ENCODE measurements at places on chromosomes 7 and 10. TPM values are rescaled to one million over a fixed set of nuclear protein-coding genes. Genes with fewer than 3 reads are reported as not detected.

The NPC1L1 gene
- 0.17 TPM for total RNA-seq

The NSUN5 gene
- 22.4 TPM for total RNA-seq

GRCh38 chr10:31867646-31868045, 61.0 kb downstream of the ARHGAP12 start:
- no peak overlapping the region for H3K4me3 ChIP-seq
- no peak for DNase-seq
- no peaks in the 10 kb centered on the region for H3K36me3 ChIP-seq
- H3K27ac ChIP-seq = no peak overlapping the region
- peaks cover 21% of the 10 kb centered on the region for H3K4me1 ChIP-seq

DNA sequence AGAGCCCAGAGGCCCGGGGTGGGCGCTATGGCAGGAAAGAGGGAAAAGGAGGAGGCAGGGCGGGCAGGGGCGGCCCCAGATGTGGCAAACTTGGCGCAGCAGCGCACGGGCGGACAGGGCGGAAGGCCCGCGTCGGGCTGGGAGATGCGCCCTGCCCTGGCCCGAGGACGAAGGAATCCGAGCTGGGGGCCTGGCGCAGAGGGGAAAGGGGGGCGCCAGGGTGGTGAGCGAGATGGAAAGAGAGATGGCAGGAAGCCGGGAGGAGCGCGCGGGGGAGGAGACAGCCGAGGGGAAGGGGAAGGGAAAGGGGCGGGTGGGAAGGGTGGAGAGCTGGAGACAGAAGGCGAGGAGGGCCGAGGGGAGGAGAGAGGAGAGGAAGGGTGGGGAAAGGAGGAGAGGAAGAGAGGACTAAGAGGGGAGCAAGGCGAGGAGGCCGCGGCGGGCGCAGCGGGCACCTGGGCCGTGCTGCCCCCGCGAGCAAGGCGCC, at the start of gene MARVELD1:
TSS of gene MARVELD1 (plus strand) at position 392 of the 487 bp plus-strand sequence. CDS start 147 bp downstream, outside the sequence.
- peaks cover 35% of the 10 kb centered on the region for H3K4me1 ChIP-seq
- DNase-seq = peak; percentile 84
- H3K36me3 ChIP-seq = peaks cover 14% of the 10 kb centered on the region
- H3K27ac ChIP-seq = peak within 1 kb of the TSS; percentile 95

The CRYGN gene
- total RNA-seq = not detected

The RNF32 gene
- 1.9 TPM for total RNA-seq

- peak; percentile 85 for DNase-seq
- no peaks in the 10 kb centered on the region for H3K27me3 ChIP-seq
- H3K36me3 ChIP-seq = no peaks in the 10 kb centered on the region
- peaks cover 8% of the 10 kb centered on the region for H3K4me1 ChIP-seq
- H3K4me3 ChIP-seq = no peak overlapping the region
- no peak overlapping the region for H3K27ac ChIP-seq
These were observed 5.7 kb downstream of the UPK3B start for GRCh38 chr7:76515999-76516443.

DNA sequence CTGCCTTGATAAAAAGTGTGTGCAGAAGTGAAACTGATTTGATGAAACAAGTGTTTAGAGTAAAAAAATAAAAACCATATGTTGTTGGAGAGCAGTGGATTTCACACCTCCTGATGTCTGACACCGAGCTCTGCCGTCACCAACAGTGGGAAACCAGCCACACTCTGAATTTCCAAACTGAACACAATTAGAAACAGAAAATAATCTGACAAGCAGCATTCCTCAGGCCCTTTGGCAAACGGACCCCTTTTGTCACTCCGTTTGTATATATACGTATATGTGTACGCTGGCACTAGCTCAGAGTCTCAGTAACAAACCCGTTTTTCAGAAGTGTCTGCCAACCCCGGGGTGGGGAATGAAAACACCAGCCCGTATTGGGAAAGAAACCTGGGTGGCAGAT, 32.4 kb downstream of the TACC2 start:
- DNase-seq = no peak
- peak overlapping the region; percentile 24 for H3K27ac ChIP-seq
- H3K4me3 ChIP-seq = no peak overlapping the region
- H3K27me3 ChIP-seq = no peaks in the 10 kb centered on the region

The SLC18A3 gene
- not detected for total RNA-seq

The CYP2C19 gene
- not detected for total RNA-seq

The AOAH gene
- total RNA-seq = 20.8 TPM

- H3K4me3 ChIP-seq = no peak overlapping the region
- no peaks in the 10 kb centered on the region for H3K27me3 ChIP-seq
- H3K36me3 ChIP-seq = no peaks in the 10 kb centered on the region
These were observed 198.7 kb downstream of the DGKI start for GRCh38 chr7:137647905-137648565.

GRCh38 chr7:129877146-129877792, 75.5 kb downstream of the UBE2H start:
- H3K4me1 ChIP-seq = peaks cover 28% of the 10 kb centered on the region
- H3K4me3 ChIP-seq = no peak overlapping the region
- H3K36me3 ChIP-seq = peaks cover 7% of the 10 kb centered on the region
- peak overlapping the region; percentile 70 for H3K27ac ChIP-seq
- no peaks in the 10 kb centered on the region for H3K27me3 ChIP-seq
- DNase-seq = no peak

- H3K27me3 ChIP-seq = no peaks in the 10 kb centered on the region
- H3K27ac ChIP-seq = no peak overlapping the region
- H3K36me3 ChIP-seq = no peaks in the 10 kb centered on the region
- no peak overlapping the region for H3K4me3 ChIP-seq
- no peak for DNase-seq
- H3K4me1 ChIP-seq = peaks cover 7% of the 10 kb centered on the region
These were observed 6.7 kb downstream of the SLC37A3 start for GRCh38 chr7:140391634-140392033.

The CPED1 gene
- 39.2 TPM for total RNA-seq

- H3K27ac ChIP-seq = peak overlapping the region; percentile 55
- no peaks in the 10 kb centered on the region for H3K27me3 ChIP-seq
- DNase-seq = no peak
- H3K4me1 ChIP-seq = peaks cover 12% of the 10 kb centered on the region
- H3K36me3 ChIP-seq = no peaks in the 10 kb centered on the region
These were observed 57.3 kb upstream of the CCDC71L start for GRCh38 chr7:106717955-106718871.

The RBP3 gene
- total RNA-seq = not detected

The LIPF gene
- not detected for total RNA-seq

The FGFBP3 gene
- total RNA-seq = 0.81 TPM

- no peak for DNase-seq
- H3K36me3 ChIP-seq = no peaks in the 10 kb centered on the region
- H3K27ac ChIP-seq = no peak overlapping the region
- H3K4me3 ChIP-seq = no peak overlapping the region
These were observed 1224.6 kb upstream of the LRRTM3 start for GRCh38 chr10:65701168-65701776.

Data from upper lobe of right lung (tissue), 1 donor.